Mucosa of gallbladder (tissue), 1 donor: ENCODE measurements at places on chromosomes 5 and 9. TPM values are rescaled to one million over a fixed set of nuclear protein-coding genes. Genes with fewer than 3 reads are reported as not detected.

GRCh38 chr5:130845049-130845765, 319.8 kb downstream of the HINT1 start:
- no peak for DNase-seq

DNA sequence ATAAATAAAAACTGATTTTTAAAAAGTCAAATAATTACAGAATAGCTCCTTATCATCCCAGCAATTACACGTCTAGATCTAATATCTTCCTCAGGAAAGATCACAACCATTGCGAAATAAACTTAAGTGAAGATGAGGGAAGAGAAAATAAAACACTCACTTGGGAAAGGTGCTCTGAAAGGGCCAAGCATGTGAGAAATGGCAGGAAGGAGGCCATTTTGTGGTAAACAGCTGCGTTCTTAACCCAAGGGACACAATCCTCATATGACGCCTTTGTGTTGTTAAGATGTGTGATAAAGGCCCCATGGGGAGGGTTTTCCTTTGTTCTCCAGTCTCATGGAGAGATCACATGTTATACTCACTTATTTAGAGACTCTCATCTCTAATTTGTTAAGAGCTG, 32.5 kb downstream of the JAKMIP2 start:
- no peak for DNase-seq

- DNase-seq = no peak
These were observed 308.6 kb downstream of the TLE1 start for GRCh38 chr9:81380504-81381359.

The GFI1B gene
- 1.3 TPM for total RNA-seq

The HTR4 gene
- 3.8 TPM for total RNA-seq

GRCh38 chr9:136806631-136807201, 1.0 kb upstream of the RABL6 start:
- no peak for DNase-seq

DNA sequence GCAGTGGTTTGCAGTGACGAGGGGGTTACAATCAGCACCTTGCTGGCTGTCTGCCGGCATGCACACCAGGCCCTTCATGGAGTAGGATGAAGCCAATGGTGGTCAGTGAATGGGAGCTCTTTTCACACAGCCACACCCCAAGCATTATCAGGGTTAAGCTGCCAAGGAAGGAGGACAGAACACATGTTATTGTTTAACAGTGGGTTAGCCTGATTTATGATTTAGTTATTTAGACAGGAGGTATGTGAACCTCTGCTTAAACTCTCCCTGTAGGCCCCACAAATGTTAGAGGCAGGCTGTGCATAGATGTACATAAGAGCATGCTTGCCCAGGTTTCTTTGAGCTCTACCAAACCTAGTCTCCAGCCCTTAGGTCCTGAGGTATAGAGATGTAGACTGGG, 262.9 kb downstream of the SPOCK1 start:
- DNase-seq = no peak

The TMEM232 gene
- total RNA-seq = 4.1 TPM

GRCh38 chr5:103587185-103587748, 24.7 kb upstream of the NUDT12 start:
- DNase-seq = no peak

The SPINK7 gene
- not detected for total RNA-seq
